Peyer's patch (tissue), 4 donors: ENCODE measurements at places on chromosomes 7 and 10.
A peak's percentile ranks its signal among the peaks of the same experiment; 100 is the strongest.

DNA sequence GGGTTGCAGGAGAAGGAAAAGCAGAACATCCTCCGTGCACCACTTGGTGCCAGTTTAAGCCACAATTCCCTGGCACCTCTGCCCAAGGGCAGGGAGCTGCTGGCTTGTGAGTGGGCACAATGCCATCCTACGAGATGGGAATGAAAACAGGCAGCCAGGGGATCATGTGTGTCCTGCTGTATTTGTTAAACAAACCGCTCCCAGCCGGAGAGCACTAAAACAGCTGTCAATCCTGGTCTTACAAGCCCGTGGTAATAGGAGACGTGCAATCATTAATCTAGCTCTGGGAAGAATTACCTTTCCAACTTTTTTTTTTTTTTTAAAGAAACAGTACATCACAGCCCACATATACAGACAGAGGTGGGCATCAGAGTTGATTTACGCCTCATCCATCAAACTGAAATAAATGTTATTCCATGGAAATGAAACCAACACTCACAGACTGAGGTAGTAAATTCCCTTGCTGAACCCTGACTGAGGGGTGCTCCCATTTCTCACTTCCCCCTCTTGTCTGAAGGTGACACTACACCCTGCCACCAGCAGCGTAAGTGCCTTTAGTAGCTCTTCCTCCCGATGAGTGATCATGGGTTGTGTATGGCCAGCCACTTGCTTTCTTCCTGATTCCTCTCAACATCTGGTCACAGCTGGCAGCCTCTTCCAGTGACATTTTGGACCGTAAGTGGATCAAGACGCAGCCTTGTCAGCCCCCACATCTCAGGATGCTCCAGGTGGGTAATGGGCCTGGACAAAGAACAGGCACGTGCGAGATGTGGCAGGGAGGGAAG, 143.8 kb downstream of the TEX36 start:
- H3K4me1 ChIP-seq = no peaks in the 10 kb centered on the region
- no peak overlapping the region for H3K27ac ChIP-seq
- H3K4me3 ChIP-seq = no peak overlapping the region
- H3K27me3 ChIP-seq = no peaks in the 10 kb centered on the region
- H3K36me3 ChIP-seq = no peaks in the 10 kb centered on the region
- DNase-seq = no peak

- no peaks in the 10 kb centered on the region for H3K36me3 ChIP-seq
- H3K27ac ChIP-seq = no peak overlapping the region
- no peaks in the 10 kb centered on the region for H3K27me3 ChIP-seq
Measured at GRCh38 chr7:69811476-69812308, 213.4 kb downstream of the AUTS2 start.

GRCh38 chr7:28107960-28108359, 72.6 kb downstream of the JAZF1 start:
- no peaks in the 10 kb centered on the region for H3K36me3 ChIP-seq
- no peaks in the 10 kb centered on the region for H3K27me3 ChIP-seq
- H3K4me1 ChIP-seq = no peaks in the 10 kb centered on the region

- no peaks in the 10 kb centered on the region for H3K27me3 ChIP-seq
- no peaks in the 10 kb centered on the region for H3K36me3 ChIP-seq
- H3K4me1 ChIP-seq = no peaks in the 10 kb centered on the region
- peak overlapping the region; percentile 34 for H3K27ac ChIP-seq
- peak overlapping the region; percentile 54 for H3K4me3 ChIP-seq
Measured at GRCh38 chr10:18401416-18402195, 249.8 kb downstream of the NSUN6 start.

GRCh38 chr7:117405519-117405918, 21.8 kb downstream of the ASZ1 start:
- H3K4me3 ChIP-seq = no peak overlapping the region
- no peak for DNase-seq
- no peak overlapping the region for H3K27ac ChIP-seq
- no peaks in the 10 kb centered on the region for H3K36me3 ChIP-seq

GRCh38 chr10:78982726-78983125, 86.0 kb upstream of the ZMIZ1 start:
- no peaks in the 10 kb centered on the region for H3K36me3 ChIP-seq
- no peaks in the 10 kb centered on the region for H3K27me3 ChIP-seq
- no peak for DNase-seq

DNA sequence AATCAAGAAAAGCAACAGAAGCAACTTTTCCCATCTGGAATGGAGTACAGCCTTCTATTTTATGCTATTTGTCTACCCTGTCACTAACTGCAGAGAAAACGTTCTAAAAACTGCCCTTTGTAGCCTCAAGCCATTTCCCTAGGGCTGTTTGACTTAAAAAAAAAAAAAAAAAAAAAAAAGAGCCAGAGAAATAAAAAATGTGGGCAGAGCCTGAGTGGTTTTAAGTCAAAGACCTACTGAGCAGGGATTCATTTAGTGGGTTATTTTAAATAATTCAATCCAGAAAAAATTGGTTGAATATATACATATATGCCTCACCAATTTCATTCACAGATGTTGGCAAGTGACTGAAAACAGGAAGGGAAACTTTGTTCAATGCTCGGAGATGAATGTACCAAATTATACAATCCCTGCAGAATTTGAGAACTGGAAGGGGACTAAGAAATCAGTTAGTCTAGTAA, 75.2 kb downstream of the PPP1R3C start:
- H3K27me3 ChIP-seq = no peaks in the 10 kb centered on the region
- no peak overlapping the region for H3K4me3 ChIP-seq
- H3K27ac ChIP-seq = no peak overlapping the region
- no peaks in the 10 kb centered on the region for H3K36me3 ChIP-seq

- no peaks in the 10 kb centered on the region for H3K27me3 ChIP-seq
- no peak overlapping the region for H3K27ac ChIP-seq
- H3K36me3 ChIP-seq = no peaks in the 10 kb centered on the region
- no peaks in the 10 kb centered on the region for H3K4me1 ChIP-seq
Measured at GRCh38 chr10:128609460-128609859, 483.2 kb upstream of the MKI67 start.

DNA sequence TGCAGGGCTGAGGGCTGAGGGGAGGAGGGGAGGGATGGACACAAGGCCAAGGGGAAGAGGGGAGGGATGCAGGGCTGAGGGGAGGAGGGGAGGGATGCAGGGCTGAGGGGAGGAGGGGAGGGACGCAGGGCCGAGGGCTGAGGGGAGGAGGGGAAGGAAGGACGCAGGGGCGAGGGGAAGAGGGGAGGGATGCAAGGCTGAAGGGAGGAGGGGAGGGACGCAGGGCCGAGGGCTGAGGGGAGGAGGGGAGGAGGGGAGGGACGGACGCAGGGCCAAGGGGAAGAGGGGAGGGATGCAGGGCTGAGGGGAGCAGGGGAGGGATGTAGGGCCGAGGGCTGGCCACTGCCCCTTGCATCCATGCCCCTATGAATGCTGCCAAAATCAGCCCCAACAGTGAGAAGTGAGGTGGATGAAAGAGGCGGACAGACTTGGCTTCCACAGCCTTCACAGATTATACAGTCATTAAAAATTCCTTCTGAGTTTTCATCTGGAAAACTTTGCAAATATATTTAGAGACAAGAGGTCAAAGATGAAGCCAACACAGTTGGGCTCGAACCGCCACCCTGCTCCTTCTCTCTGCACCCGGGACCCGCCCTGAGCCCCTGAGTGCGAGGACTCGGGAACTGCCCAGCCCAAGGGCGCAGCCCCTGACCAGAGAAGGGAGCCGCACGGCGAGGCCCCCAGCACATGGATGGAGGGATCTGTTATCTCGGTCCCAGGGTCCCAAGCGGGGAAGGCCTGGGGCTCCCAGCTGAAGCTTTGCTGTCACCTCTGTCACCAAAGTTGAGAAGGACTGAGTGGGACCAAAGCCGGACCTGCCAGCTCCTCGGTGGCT, 65.8 kb downstream of the DIP2C start:
- no peak overlapping the region for H3K4me3 ChIP-seq
- H3K4me1 ChIP-seq = peaks cover 44% of the 10 kb centered on the region
- peak overlapping the region; percentile 92 for H3K27ac ChIP-seq
- DNase-seq = no peak
- H3K36me3 ChIP-seq = no peaks in the 10 kb centered on the region
- H3K27me3 ChIP-seq = no peaks in the 10 kb centered on the region
